Activated CD8-positive, alpha-beta memory T cell treated with anti-CD3 and anti-CD28 coated beads for 48 hours (primary cell): ENCODE measurements at places on chromosomes 5 and 9.

DNA sequence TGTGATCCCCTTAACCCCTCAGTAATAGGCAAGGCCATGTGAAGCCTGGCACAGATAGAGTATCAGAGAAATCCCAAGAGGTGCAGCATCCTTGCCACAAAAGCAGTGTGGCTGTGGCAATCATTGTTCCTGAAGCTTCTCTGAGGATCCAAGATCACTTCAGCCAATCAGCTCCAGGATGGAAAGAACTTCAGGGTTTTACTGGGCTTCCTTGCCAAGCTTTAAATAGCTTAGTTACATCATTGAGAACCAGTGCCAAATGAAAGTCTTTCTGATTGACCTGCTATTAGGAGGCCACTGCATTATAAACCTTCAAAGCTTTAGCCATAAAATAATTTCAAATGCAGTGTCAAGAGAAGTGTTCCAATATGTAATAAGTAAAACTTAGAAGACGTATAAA is 430.6 kb downstream of the PIK3R1 start:
- no peak for DNase-seq

- DNase-seq, result no peak
Measured at GRCh38 chr5:56607551-56607950, 207.8 kb upstream of the MAP3K1 start.

- DNase-seq, result no peak
Measured at GRCh38 chr9:137077010-137077747, at the start of gene UAP1L1. Gene UAP1L1, plus strand, starts transcription at chr9:137077517. Its CDS starts 16 bp downstream, at chr9:137077533.

DNA sequence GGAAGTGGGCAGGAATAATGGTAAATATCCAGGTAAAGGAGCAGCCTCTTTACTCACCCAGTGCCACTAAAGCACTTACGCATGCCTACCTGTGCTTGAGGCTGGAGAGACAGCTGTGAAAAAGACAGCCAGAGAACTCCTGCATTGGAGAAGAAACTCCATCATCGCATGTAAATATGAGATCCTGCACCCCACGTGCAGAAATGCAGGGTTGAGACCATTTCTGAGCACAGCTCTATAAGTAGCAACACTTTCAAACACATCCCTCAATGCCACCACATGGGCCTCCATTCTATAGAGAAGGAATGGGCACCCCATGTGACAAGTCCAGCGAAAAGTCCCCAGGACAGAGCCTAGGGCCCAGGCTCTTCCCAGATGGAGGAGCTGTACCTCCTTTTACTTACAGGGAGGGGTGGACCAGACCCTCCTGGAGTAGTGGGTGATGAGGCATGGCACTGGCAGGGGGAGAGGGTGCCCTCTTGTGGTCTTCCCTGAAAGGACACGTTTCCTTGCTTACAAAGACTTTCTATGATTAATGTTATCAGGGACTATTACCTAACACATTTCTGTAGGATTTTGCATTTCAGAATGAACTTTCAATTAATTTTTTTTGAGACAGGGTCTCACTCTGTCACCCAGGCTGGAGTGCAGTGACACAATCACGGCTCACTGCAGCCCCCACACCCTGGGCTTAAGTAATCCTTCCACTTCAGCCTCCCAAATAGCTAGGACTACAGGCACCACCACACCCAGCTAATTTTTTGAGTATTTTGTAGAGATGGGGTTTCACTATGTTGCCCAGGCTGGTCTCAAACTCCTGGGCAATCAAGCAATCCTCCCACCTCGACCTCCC is 55.3 kb upstream of the IL17B start:
- no peak for DNase-seq

GRCh38 chr5:93360436-93361088 is 220.5 kb downstream of the NR2F1-AS1 start:
- no peak for DNase-seq

DNA sequence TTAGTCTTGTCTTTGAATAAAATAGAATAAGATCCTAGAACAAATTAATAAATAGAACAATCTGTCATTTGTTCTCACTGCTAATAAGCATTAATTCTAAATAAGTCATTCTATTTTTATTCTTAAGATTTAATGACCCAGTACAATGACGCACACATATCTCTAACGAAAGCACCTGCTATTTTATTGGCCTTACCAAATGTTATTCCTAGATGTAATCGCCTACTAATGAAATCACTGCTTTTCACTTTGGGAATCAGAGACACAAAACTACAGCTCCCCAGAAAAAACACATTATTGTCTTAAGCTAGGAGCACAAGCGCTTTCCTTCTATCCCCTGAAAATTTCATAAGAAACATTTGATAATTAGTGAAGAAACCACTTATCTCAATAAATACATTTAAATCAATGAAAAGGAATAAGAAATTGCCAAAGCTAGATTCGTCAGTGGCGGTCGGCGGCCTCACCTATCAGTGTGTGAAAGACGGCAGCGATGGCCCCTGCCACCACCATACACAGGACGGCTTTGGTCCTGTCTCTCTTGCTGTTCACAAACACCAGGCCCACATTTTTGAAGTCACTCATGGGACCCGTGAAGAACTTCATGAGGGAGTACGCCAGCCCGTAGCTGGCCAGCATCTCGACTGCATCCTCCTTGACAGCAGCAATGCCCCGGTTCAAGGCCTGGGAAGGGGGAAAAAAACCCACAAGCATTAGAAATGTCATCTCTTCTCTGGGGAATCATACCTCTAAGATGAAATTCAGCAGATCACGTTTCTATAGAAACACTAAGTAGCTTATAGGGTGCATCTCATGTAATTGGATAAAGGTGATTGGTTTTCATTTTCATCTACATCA is 102.8 kb downstream of the ANKH start:
- DNase-seq, result no peak

- no peak for DNase-seq
Measured at GRCh38 chr5:123450114-123450513, 26.9 kb upstream of the CEP120 start.

- no peak for DNase-seq
Measured at GRCh38 chr5:89036704-89037489, 153.9 kb upstream of the MEF2C start.

GRCh38 chr5:127962491-127962890 is 121.1 kb upstream of the SLC12A2 start:
- no peak for DNase-seq

DNA sequence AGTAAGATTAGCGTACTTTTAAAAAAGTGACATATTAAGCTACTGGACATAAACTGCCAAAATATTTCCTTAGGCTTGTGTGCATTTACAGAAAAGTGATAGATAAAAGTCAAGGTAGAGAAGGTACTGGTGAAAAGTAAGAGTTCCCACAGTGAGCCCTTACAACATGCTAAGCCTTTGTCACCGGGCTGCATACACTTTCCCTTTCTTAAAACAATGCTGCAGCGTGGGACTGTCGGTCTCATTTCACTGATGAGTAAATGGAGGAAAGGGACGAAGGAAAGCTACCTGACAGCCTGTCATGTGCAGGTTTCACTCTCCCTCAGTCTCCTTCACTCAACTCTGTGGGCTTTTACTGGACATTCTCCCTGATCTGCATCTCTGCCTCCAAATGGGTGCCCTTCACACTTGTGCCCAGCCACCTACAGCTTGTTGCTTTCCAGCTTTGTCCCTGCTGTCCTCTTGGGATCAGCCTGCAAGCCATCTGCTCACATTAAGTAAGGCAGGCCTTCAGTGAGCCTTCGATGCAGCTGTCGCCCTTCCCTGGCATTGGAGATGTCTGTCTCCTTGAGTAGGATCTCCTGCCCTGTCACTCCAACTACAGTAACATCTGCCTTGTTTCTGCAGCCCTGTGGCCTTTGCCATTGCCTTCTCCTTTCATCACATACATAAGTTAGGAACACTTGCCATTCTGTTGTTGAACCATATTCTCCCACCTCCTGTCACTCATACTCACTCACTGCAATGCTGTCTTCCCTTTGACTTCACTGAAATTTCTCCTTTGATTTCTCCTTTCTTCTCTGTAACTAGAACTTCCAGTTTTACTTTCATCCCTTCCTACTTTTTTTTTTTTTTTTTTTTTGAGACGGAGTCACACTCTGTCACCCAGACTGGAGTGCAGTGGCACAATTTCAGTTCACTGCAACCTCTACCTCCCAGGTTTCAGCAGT is 9.3 kb upstream of the ROPN1L start:
- DNase-seq, result no peak

GRCh38 chr5:42767491-42768105 is 11.0 kb downstream of the CCDC152 start:
- no peak for DNase-seq

- no peak for DNase-seq
Measured at GRCh38 chr5:142569905-142570304, 116.0 kb downstream of the FGF1 start.

GRCh38 chr5:58393716-58394115 is 66.2 kb downstream of the PLK2 start:
- DNase-seq, result no peak

- DNase-seq, result no peak
Measured at GRCh38 chr5:64625678-64626077, 64.6 kb upstream of the SHISAL2B start.

DNA sequence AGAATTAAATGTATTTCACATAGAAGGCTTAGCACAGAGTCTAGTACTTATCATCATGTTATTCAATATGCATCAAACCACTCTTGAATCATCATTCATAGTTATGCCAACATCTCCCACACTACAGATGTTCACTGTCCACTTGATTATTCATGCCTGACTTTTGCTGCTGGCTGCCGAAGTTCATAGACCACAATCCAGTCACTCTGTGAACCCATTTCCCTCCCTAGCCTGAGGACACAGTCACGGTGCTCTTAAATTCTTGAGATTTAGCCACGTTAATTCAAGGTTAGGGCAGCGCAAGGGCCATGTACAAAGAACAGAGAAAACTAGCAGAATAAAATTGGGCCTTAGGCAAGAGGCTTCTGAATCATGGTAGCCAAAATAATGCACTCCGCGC is 32.4 kb downstream of the ABCA1 start:
- DNase-seq, result no peak

- DNase-seq, result no peak
Measured at GRCh38 chr5:149282966-149283332, 11.3 kb downstream of the AFAP1L1 start.

GRCh38 chr5:113259034-113259433 is 175.8 kb downstream of the TSSK1B start:
- DNase-seq, result no peak
